Vagina (tissue), 2 donors: ENCODE measurements at places on chromosomes 3 and 15. TPM values are rescaled to one million over a fixed set of nuclear protein-coding genes. Genes with fewer than 3 reads are reported as not detected.

- H3K27ac ChIP-seq, result peak overlapping the region; percentile 56
- H3K4me3 ChIP-seq, result peak overlapping the region; percentile 60
- no peak for DNase-seq
- no peaks in the 10 kb centered on the region for H3K27me3 ChIP-seq
These were observed 465 bp downstream of the RUVBL1 start for GRCh38 chr3:128123156-128123537.

GRCh38 chr15:30962079-30962478 is 29.3 kb downstream of the MTMR10 start:
- no peaks in the 10 kb centered on the region for H3K27me3 ChIP-seq
- H3K27ac ChIP-seq, result no peak overlapping the region
- no peaks in the 10 kb centered on the region for H3K4me1 ChIP-seq
- no peak for DNase-seq

- H3K4me1 ChIP-seq, result no peaks in the 10 kb centered on the region
- no peak for DNase-seq
- no peaks in the 10 kb centered on the region for H3K27me3 ChIP-seq
- H3K27ac ChIP-seq, result no peak overlapping the region
- no peak overlapping the region for H3K4me3 ChIP-seq
These were observed 23.3 kb upstream of the PSMD6 start for GRCh38 chr3:64046592-64046991.

GRCh38 chr3:186098740-186099139 is 10.1 kb downstream of the ETV5 start:
- H3K27me3 ChIP-seq, result no peaks in the 10 kb centered on the region
- peaks cover 47% of the 10 kb centered on the region for H3K4me1 ChIP-seq
- DNase-seq, result no peak
- no peak overlapping the region for H3K27ac ChIP-seq
- no peaks in the 10 kb centered on the region for H3K36me3 ChIP-seq

COL8A1 gene
- 23.1 TPM for total RNA-seq

MME gene
- total RNA-seq, result 18.4 TPM
